ENCODE measurements at places on chromosomes 2 and 18.

DNA sequence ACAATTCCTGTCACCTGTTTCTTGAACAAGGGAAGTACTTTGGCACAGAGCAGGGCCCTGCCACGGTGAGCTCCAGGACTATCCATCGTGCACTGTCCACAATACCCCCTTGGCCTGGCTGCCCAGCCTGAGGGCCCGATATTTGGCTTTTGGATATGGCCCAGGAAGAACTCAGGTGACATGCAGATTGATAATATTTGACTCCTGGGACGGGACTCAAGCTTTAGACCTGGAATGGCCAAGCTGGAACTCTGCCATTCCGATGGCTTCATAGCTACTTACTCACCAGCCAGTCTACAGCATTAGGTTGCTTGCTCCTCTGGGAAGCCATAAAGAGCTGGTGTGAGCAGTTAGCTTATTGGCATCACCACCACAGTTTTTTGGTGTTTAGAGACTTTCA, 26.6 kb downstream of the EML6 start:
- DNase-seq: no peak

- DNase-seq: no peak
Observed at GRCh38 chr2:86157009-86157556, 38.2 kb downstream of the IMMT start.

DNA sequence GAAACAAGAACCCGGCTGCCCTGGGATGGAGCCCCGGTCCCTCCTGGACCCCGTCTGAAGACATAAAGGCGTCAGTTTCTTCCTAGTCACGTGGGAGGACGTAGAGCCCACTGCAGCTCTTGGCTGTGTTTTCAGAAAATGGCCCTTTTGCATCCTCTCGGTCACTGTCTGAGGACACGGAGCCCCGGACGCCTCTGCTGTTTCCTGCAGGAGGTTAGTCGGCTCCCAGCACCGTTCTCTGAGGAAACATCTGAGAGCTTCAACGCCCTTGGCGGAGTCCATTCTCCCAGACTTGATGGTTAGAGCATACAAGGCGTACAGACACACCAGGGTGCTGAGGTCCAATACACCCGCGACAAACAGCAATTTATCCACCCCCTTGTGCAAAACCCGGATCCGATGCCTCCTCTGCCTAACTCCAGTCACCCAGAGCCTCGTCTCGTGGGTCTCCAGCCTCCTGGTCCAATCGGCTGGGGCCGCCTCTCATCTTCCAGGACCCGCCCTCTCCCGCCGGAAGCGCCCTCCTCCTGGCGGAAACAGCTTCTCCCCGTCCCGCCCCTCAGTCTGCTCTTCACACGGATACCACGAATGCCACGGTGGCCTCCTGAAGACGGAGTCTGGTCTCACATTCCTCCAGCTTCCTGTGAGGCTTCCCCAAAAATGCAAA, 119.4 kb downstream of the TMEM18 start:
- no peak for DNase-seq

- DNase-seq: no peak
Observed at GRCh38 chr2:144114760-144115159, 405.2 kb downstream of the ZEB2 start.

DNA sequence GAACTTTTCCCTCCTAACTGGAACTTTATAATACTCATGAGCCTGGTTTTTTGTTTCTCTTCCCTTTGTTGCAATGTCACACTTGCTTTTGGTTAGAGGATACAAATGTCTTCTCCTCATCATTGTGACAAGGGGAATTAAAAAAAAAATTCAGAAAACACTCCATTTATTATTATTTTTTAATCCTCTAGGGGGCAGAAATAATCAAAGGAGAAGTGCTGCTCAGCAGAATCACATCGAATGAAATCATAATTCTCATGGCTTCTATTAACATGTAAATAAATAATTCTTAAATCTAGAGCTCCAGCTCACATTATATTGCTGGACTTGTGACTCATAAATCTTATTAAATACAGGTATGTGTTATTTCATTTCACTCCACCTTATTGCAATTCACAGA, 273.8 kb downstream of the TRIB2 start:
- no peak for DNase-seq

DNA sequence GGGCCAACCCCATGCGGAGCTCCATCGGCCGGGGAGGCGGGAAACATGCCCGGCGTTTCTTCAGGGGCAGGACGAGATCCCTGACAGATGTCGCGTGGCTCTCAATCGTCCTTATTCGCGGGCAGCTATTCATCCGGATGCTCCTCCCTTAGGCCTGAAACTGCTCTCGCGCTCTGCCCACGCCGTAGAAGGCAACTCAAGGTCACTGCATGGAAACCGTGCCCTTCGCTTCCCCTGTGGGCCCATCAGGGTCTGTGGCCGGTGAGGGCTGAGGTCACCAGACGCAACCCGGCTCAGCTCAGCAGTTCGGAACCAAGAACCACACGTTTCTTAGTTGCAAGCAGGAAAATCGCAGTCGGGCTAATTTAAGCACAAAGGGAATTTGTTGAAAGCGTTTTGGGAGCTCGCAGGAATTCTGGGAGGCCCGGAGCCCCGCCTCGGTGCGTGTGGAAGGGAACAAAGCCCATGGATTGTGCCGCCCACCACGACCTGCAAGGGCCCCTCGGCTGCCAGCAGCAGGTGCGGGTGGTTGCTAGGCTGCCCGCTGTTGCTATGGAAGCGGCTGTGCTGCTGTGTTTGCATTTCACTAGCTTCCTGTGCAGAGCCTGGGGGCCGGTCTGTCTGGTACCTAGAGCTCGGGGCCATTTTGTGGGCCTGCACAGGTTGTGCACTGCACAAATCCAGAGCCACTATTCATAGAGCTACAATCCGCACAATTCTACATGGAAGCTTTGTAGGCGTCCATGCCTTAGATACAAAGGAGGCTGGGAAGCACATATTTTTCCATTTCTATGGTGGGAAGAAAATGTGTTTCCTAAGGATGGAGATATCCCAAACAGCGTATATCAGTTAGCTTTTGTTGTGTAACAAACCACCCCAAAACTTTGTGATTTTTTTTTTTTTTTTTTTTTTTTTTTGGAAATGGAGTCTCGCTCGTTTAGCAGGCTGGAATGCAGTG, 6.0 kb upstream of the ALLC start:
- peak; percentile 74 for DNase-seq

GRCh38 chr2:205273627-205274026, 408.7 kb upstream of the NRP2 start:
- DNase-seq: no peak

DNA sequence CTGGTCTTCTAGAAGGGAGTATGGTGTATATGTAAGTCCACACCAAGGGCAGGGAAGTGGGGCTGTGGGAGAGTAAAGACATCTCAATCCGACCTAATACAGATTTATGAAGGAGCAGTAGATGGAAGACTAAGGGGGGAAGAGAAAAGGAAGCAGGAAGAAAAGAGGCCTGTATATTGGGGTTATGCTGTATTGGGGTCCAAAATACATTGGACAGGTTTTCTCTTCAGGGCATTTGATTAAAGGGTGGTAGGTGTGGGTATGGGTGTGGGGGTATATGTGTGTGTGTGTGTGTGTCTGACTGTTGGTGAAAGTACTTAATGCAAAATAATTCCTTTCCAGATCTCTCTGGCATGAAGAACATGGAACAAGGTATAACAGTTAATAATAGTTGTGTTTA, 33.6 kb upstream of the SCYGR2 start:
- no peak for DNase-seq

DNA sequence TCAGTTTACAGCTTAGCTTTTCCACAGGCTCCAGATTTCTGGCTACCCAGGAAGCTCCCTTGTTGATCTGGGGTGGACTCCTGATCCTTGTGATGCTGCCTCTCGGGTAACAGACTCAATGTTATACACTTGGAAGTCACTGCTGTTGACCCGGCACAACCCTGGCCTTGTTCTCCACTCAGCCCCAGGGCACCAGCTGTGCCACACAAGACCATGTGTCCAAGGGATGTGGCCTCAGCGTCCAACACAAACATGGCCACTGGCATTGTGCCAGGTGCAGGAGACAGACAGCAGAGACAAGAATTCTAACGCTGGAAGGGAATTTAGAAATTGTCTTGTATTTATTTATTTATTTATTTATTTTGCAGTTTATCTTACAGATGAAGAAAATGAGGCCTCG, 39.0 kb upstream of the PPP4R1 start:
- DNase-seq: no peak

DNA sequence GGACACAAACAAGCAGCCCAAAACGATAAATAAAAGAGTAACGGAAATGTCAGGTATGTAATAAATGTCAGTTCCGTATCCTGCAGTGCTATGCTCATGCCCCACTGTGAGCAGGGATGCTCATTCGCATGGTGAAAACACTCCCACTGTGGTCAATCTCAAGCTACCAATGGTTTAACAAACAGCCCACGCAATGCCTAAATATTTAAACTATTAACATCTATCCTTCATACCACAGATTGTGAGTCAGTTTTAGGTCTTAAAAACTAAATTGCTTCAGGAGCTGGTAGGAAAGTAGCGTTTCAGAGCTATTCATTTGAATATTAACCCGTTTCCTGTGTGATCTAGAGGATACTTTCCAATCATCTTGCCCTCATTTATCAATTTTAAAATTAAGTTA, 207.4 kb downstream of the TCF4 start:
- no peak for DNase-seq

DNA sequence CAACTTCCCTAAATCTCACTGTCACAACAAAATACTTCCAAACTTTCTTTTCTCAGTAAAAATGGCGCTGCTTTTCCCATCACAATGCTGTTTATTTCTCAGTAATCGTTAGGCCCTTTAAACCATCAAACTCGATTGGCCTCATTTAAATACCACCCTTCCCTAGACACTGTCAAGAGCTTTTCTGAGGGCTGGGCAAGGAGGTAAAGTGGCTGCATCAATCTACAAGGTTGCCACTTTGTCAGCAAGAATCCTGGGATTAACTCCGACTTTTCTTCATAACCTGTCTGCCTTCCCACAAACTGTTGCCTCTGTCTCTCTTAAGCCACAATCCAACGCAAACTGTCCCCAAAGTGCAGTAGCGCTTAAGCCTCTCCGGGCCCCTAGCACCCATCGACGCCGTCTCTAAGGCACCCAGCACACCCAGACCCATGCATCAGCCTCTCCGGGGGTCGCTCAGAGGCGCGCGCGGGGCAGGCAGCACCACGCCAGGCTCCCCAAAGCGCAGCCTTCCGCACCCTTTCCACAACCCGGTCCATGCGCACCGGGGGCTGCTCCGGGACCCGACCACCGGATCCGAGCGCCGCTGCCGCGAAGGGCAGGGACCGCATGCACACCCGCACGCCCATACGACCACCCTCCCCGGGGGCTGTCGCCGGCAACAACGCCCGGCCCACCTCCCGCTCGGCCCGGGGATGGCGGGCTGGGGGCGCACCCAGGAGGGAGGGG, 683 bp downstream of the MBOAT2 start:
- DNase-seq: peak; percentile 45

- peak; percentile 38 for DNase-seq
Observed at GRCh38 chr18:79524181-79525078, 128.7 kb downstream of the NFATC1 start.

GRCh38 chr2:207421671-207422070, 108.1 kb upstream of the CREB1 start:
- no peak for DNase-seq

- DNase-seq: no peak
Observed at GRCh38 chr18:54405290-54405689, 47.6 kb downstream of the C18orf54 start.

DNA sequence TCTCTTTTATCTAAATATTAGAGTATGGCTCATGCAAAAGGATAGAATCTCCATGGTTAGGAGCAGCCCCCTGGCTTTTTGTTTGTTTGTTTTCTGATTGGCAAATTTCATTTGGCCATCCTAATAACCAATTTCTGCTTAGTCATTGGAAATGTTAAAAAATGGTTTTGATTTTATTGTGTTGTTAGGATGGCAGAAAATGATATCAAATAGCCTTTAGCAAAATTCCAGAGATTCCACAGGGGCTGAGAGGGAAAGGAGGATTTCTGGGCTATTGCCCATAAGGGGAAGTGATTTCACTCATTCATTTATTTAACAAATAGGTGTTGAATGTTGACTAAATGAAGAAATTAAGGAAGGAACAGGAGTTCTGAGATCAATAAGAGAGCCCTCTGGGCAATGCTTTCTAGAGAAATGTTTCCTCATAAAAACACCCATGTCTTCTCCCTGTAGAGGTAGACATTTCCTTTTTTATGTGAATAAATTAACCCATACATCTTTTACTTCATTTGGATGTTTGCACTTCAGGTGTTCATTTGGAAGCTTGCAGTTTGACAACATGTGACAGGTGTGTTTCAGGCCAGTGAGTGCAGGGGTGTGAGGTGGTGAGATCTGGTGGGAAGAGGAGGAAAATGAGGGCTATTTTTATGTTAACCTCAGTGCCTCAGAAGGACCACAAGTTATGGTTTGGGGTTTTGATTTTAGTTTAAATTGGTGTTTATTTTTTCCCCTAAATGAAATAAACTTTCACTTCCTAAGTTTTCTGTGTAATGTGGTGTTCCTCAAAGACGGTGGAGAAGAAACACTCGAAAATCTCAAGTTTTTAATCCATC, 61.7 kb upstream of the EPC2 start:
- DNase-seq: no peak

DNA sequence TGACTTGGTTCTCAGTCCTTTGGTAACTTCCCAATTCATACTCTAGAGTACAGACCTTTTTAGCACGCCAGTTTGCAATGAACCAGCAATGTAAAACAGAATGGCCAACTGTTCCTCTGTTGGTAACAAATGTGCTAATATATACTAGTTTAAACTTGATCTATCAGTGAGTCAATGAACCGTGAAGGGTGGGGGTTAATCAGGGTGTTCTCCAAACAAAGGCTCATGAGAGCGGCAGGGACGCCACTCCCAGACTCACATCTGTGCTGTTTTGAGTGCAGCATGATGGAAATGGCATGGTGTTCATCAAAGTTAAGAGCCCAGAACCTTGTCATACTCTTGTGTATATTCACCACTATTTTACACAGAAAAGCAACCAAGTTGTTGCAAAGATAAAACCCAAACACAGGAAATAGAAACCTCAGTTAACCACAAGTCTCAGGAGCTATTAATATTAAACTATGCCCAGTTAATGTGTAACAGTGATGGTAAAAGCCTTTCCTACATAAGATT, 70.3 kb downstream of the CERKL start:
- no peak for DNase-seq

GRCh38 chr2:240584486-240585031, 2.0 kb upstream of the CAPN10 start:
- peak; percentile 23 for DNase-seq

- DNase-seq: peak; percentile 86
Observed at GRCh38 chr18:79438898-79439627, 43.3 kb downstream of the NFATC1 start.

GRCh38 chr2:140242889-140243288, 1462.7 kb upstream of the NXPH2 start:
- no peak for DNase-seq
